ENCODE measurements at places on chromosomes 3 and 15. TPM values are rescaled to one million over a fixed set of nuclear protein-coding genes. Genes with fewer than 3 reads are reported as not detected.

GOLGA6L7 gene
- not detected for total RNA-seq

FBXO40 gene
- total RNA-seq, result 0.13 TPM

ISL2 gene
- not detected for total RNA-seq

ZNF660 gene
- total RNA-seq, result 8.1 TPM

C3orf85 gene
- total RNA-seq, result not detected
